ENCODE measurements at places on chromosomes 12 and 14. TPM values are rescaled to one million over a fixed set of nuclear protein-coding genes. Genes with fewer than 3 reads are reported as not detected.

DNA sequence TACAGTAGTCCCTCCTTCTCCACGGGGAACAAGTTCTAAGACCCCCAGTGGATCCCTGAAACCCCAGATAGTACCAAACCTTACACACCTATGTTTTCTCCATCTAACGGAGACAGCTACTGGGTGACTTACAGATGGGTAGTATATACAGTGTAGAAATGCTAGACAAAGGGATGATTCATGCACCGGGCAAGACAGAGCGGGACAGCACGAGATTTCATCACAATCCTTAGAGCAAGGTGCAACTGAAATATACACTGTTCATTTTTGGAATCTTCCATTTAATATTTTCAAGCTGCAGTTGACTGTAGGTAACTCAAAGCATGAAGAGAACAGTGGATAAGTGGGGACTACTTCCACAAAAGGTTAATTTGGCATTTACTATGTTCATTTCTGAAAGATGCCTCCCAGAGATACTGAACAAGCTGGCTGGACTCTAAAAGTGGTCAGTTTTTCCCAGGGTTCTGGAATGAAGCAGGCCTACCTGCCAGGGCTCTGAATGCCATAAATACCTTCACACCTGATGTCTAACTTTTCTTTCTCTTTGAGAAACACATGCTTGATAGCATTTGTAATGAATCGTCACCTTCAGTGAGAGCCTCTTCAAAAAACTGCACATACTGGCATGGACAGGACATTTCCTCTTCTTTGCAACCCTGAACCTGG lies 127.7 kb upstream of the FOXN3 start:
- H3K4me3 ChIP-seq: no peak overlapping the region
- peaks cover 25% of the 10 kb centered on the region for H3K4me1 ChIP-seq
- DNase-seq: no peak

DNA sequence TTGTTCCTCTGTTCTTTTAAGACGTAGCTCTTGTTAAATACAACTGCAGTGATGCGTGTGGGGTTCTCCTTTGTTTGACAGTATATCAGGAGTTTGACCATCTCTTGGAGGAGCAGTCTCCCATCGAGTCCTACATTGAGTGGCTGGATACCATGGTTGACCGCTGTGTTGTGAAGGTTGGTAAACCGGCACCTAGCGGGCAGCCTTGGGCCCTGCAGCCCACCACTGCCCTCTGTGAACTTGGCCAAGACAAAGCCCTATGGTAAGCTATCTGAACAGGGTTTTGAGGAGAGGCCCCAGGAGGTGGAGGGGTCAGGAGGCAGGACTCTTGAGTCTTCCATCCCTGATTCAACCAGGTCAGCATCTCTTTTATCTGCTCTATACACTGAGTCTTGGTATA lies 54.6 kb upstream of the RIC8B start:
- H3K4me3 ChIP-seq: no peak overlapping the region
- peaks cover 9% of the 10 kb centered on the region for H3K27me3 ChIP-seq
- H3K4me1 ChIP-seq: no peaks in the 10 kb centered on the region
- no peaks in the 10 kb centered on the region for H3K36me3 ChIP-seq
- DNase-seq: no peak

DNA sequence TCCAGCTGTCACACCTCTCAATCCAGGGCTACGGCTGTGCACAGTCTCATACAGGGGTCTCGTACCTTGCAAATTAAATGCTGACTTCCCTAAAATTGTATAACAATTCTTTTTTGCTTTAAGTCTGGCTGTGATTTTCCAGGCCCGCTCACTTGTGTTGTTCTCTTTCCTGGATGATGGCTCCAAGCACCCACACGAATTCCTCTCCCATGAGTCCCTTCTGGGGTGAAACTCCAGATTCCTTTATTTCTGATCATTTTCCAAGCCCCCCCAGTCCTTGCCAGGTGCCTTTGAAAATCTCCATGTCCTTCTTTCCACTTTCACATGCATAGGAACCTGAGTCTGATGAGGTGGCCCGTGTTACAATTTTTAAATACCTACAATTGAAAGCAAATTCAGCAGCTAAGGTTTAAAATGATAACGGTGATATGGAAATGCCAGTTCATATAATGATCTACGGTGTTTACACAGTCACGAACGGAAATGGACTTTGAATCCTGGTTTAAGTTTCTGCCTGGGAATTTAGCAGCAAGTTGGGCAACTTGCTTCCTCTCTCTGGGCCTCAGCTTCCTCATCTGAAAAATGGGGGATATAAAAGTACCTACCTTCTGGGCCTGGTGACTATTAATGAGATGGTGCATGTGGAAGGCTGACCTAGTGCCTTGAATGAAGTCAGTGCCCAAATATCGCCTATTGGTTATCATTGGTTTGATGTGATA lies 85.5 kb downstream of the STAB2 start:
- H3K27ac ChIP-seq: no peak overlapping the region
- H3K36me3 ChIP-seq: no peaks in the 10 kb centered on the region
- H3K4me3 ChIP-seq: no peak overlapping the region
- no peak for DNase-seq
- no peaks in the 10 kb centered on the region for H3K27me3 ChIP-seq

DNA sequence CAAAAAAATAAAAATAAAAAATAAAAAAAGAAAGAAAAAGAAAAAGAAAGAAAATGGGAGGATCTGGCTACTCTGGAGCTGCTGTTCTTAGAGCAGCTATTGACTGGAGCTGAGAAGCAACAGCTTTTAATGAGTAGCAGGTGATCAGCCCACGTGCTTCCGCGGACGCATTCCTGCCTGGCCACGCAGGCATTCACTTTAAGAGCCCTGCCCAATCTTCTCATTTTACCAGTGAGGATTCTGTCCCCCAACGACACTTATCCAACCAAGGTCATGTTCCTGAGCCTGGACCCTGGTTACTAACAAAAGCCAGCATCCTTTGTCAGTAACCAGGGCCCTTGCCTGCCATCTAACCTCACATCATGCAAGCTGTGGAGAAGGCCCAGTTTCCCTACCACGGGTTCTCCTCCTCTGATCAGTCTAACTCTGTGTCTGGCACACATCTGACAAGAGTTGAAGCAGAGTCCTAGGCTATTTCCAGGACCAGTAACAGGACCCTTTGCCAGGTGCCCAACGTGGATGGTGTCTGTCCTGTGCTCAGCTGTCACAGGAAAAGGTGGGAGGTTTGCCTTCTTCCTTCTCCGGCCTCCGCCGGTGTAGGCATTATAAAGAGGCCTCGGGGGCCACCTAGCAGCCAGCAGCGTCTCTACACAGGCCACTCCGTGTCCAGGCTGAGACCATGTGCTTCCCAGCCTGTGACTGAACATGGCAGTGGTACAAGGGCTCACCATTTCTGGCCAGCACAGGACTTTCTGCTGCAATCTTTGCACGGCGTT lies 60.9 kb upstream of the GPATCH2L start:
- H3K27ac ChIP-seq: no peak overlapping the region
- H3K4me1 ChIP-seq: no peaks in the 10 kb centered on the region
- no peak overlapping the region for H3K4me3 ChIP-seq
- H3K36me3 ChIP-seq: no peaks in the 10 kb centered on the region
- DNase-seq: no peak
- no peaks in the 10 kb centered on the region for H3K27me3 ChIP-seq

GRCh38 chr14:87567618-87568295 lies 425.2 kb downstream of the GALC start:
- no peak overlapping the region for H3K4me3 ChIP-seq
- DNase-seq: no peak
- no peaks in the 10 kb centered on the region for H3K27me3 ChIP-seq
- H3K27ac ChIP-seq: no peak overlapping the region

CBLN3 gene
- 5.4 TPM for total RNA-seq

SIX1 gene
- 0.48 TPM for total RNA-seq

KRT85 gene
- total RNA-seq: not detected

All from activated T-helper 2 cell treated with anti-CD3 and anti-CD28 coated beads, Interferon-gamma antibody, Interleukin-2, Interleukin-4, amounts not matched to agents 10 μg/mL and 5 μg/mL and 100 μg/mL, durations not matched to agents 14 hours and 24 hours and 36 hours (primary cell).